Amniotic stem cell (primary cell): ENCODE measurements at places on chromosomes 2 and 18.

DNA sequence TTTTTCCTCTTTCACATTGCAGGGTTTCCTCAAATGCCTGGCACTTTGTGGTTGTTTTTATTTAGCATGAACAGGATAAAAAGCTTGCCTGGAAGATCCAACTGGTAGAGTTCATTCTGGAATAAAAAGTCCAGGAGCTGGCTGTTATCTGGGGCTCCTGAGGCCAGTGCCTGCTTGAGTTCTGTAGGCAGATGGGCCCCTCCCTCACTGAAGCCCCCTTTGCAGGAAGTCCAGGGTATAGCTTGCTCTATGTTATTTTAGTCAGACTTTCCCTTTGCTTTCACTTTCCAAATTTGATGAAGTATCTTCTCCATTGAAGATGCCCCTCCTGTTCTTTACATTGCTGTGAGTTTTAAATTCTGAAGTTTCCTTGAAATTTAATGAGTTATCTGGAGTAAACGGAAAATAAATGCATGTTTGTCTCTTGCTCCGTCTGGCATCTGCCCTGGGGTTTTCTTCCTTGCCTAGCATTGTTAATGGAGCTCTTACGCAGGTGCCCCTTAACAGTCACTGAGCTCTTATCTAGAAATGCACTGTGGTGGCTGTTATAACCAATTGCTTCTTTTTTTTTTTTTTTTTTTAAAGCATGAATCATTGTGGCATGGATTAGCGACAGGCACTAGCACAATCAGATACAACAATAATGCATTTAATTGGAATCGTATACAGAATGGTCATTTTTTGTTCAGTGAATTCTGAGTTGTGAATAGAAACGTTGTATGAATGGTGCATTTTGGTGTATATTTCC is 27.0 kb upstream of the LPIN1 start:
- no peak for DNase-seq

DNA sequence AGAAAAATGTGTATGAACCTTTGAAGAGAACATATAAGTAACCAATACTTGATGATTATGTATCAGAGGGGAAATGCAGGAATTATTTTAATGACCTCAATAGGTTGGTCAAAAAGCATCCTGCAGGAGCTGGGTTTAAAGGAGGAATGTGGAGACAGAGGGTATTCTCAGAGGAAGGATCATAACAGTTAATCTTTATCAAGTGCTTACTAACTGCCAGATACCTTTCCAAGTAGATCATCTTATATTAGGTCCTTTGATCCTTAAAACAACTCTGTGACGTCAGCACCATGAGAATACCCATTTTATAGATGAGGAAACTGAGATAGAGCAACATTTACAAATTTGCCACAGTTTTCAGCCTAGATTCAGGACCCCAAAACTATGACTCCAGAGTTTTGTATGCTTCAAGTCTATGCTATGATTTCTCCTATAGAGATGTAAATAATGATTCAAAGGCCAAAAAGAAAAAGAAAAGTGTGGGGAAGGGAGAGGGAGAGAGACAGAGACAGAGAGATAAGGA is 3.0 kb downstream of the RFTN2 start:
- DNase-seq, result no peak

- no peak for DNase-seq
Observed at GRCh38 chr18:25061395-25061794, 290.6 kb downstream of the ZNF521 start.

- no peak for DNase-seq
Observed at GRCh38 chr2:6995391-6996097, 78.3 kb downstream of the RNF144A start.

DNA sequence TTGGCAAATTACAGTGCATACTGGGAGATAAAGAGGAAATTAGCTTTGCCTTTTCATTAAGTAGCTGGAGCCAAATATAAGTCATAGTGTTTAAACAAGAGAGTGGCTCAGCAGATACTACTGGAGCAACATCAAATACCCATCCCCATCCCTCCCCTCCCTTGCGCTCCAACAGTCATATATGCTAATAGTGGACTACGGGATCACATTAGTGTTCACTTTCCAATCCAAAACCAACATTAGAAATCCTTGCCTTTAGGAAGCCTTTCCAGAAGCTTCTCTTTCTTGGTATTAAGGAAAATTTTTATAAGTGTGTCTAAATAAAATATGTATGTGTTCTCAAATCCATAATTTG is 1669.3 kb downstream of the SUCLG1 start:
- DNase-seq, result no peak

GRCh38 chr18:22551536-22552151 is 133.9 kb upstream of the CTAGE1 start:
- peak; percentile 10 for DNase-seq

DNA sequence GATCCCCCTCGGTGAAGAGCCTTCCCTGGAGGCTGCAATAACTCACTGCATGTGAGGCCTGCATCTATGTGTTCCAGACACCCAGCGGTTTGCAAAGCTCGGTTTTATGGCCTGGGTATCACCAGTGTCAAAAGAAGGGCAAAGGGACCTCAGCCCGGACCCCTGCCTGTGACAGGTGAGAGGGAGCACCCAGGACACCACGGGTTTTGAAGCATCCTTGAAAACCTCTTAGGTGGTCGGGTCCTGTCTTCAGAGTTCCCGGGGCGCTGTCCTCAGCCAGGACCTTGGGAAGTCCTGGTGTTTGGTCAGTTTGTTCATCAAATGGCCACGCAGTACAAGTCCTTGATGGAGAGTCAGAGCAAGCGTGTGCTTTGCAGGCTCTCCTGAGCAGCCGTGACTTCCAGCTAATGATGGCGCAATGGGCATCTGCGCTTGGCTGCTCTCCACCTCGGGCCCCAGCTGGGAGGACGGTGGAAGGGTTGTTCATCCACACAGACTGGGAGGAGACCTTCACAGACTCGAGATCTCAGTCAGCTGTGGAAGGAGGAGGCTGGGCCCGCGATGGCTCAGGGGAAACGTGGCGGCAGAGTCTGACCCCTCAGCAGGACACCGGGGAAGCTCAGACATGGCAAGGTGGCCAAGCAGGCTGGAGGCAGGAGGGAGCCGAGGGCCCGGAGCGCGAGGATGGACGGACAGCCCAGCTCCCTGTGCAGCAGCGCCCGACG is 113.1 kb upstream of the GPC1 start:
- DNase-seq, result no peak

DNA sequence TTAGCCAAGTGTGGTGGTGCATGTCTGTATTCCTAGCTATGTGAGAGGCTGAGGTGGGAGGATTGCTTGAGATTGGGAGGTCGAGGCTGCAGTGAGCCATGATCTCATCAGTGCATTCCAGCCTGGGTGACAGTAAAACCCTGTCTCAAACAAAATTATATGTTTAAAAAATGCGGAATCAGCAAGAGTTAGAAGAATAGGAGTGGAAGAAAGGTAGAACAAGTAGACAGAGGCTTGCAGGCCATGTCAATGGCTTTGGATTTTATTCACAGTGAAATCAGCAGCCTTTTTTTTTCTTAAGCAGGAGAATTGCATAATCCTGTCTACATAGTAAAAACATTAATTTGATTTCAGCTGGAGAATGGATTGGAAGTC is 7.8 kb upstream of the MTLN start:
- DNase-seq, result no peak

GRCh38 chr2:208183526-208183925 is 6.3 kb downstream of the C2orf80 start:
- DNase-seq, result no peak

GRCh38 chr2:241780939-241781569 is 4.4 kb downstream of the GAL3ST2 start:
- no peak for DNase-seq

DNA sequence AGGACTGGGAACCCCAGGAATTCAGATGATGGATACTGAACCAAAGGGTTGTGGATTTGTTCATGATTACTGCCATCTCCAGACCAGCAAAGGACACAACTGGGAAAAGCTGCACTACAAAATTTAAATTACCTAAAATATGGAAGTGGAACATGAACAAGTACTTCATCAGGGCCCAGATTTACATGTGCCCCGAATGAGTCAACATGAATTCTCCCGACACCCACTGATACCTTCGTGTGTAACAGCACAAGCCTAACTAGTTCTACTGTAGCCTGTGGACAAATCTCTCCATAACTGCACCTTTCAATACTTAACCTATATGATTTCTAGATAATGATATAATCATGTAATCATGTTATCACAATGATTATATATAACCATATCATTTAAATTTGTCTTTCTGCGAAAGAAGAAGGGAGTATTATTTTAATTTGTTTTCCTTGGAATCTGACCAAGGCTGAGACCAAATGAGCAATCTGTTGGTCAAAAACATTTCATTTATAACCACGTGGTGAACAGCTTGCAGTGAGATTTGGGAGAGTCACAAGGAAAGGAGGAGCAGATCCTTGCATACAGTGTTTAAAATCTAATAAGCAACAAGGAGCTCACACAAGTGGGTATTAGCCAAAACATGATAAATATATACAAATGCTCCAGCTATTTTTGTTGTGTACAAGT is 70.5 kb downstream of the CACNB4 start:
- no peak for DNase-seq

- peak; percentile 85 for DNase-seq
Observed at GRCh38 chr18:6741232-6741663, 11.7 kb downstream of the ARHGAP28 start.

DNA sequence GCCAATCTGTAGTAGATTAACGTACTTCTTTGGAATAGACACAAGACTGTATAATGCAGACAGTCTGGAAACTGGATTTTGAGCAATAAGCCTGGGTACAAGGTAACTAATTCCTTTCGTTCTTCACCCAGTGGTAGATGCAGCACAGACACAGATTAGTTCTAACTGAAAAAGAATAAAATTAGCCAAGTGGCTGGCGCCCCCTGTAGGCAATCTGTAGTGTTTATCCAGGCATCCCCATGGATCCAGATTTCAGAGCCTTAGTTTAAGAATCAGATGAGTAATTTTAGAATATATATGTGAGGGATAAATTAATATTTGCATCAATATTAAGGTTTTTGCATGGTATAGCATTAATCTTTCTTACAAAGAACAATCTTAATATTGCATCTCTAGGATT is 563.9 kb downstream of the DCC start:
- DNase-seq, result no peak

- no peak for DNase-seq
Observed at GRCh38 chr18:66560094-66560493, 43.8 kb downstream of the CDH19 start.

DNA sequence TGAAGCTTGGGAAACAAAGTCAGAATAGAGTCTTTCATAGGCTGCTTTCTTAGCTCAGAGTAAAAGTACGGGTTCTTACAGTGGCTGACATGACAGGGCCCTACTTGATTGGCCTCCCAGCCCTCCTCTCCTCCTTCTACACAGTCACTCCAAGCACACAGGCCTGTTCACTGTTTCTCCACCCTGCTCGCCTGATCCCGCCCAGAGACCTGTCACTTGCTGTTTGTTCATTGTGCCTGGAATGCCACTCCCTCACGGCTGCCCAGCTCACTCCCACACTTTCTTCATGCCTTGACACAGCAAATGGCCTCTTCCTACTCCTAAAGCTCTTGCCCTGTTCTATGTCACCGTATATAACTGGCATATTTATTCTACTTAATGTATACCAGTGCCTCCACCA is 104.8 kb downstream of the MAP4K4 start:
- no peak for DNase-seq

DNA sequence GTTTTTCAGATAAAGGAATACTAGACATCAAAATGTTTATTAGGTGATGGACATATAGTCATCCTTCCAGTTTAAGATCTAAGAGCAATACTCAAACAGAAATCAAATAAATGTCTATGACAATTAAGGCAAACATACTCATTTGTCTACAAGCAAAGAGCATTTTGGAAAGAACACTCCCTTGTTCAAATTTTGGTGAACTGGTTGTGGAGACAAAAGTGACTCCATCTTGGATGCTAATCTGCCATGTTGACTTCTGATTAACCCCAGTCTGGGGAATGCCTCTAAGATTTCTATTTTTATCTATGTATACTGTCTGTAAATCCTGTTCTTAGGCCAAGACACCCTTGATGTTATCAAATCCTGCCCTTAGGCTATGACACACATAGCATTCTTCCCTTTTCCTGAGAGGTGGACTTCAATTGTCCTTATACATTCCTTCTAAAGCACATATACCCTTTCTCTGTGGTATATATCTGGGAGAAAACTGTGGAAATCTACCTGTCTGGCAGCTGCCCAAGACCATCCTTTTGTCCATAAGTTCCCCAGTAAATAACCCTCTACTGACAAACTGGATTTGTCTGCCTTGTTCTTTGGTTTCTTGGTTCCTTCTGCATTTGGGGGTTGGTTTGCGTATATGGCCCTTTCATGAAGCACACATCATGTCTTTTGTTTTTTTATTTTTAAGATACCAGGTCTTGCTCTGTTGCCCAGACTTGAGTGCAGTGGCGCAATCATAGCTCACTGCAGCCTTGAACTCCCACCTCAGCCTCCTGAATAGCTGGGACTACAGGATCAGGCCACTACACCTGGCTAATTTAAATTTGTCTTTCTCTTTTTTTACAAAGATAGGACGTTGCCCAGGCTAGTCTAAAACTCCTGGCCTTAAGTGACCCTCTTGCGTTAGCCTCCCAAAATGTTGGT is 12.5 kb upstream of the PLEKHM3 start:
- no peak for DNase-seq

GRCh38 chr2:170320948-170321347 is 143.0 kb downstream of the MYO3B start:
- DNase-seq, result no peak

GRCh38 chr2:181235683-181236459 is 221.3 kb upstream of the ITGA4 start:
- no peak for DNase-seq

GRCh38 chr2:142682528-142682927 is 194.9 kb upstream of the KYNU start:
- no peak for DNase-seq

GRCh38 chr2:156339865-156340264 is 7.3 kb upstream of the NR4A2 start:
- no peak for DNase-seq

DNA sequence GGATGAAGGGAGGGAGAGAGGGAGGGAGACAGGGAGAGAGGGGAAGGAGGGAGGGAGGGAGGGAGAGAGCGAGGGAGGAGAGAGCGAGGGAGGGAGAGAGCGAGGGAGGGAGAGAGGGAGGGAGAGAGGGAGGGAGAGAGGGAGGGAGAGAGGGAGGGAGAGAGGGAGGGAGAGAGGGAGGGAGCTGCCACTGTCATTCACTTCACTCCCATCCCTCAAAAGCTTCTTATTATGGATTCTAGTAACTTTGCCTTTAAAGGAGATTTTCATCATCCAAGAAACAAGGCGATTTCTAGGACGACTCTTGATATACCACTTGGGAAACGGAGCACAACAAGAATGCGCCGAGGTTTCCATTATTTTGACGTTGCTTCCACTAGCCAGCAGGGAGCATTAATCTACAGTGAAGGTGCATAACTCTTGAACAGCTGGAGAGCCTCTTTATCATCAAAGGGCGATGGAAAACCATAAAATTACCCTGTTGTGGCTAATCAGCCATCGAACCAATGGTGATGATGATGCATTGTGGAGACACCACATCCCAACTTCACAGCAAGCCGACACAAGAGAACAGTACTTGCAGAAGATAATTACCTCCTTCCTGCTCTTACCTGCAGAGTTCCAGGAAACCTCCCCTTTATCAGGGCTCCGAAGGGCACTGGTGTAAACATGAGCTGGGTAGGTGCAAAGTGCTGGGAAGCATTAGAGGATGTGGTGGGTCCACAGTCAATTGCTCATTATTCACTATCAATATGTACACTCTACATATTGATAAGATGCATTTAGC is 130.5 kb downstream of the EIPR1 start:
- no peak for DNase-seq

- DNase-seq, result peak; percentile 36
Observed at GRCh38 chr2:30072250-30072842, 74.5 kb upstream of the YPEL5 start.
